ENCODE measurements at places on chromosomes 16 and 17.

GRCh38 chr16:67016681-67017420, 12.1 kb upstream of the CBFB start:
- no peak for DNase-seq

GRCh38 chr17:36743130-36743529, 141.7 kb downstream of the MRM1 start:
- no peak for DNase-seq

DNA sequence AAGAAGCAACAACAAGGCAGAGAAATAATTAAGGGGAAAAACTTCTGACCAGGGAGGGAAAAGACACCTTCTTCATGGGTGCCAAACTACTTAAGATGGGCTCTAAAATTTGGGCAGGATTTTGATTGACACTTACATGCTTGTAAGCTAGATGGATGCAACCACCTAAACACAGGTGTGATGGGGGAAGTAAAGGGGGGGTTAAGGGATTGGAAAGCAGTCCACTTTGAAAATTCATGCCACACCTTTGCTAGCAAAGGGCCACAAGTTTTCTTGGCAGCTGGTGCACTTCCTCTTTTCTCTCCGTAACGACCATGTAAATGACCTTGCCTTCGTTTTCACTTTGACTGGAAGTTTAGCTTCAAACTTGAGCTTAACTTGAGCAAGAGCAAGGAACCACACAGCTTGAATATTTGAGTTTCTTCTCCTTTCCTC, 14.3 kb upstream of the PRKAR1A start:
- DNase-seq, result no peak

DNA sequence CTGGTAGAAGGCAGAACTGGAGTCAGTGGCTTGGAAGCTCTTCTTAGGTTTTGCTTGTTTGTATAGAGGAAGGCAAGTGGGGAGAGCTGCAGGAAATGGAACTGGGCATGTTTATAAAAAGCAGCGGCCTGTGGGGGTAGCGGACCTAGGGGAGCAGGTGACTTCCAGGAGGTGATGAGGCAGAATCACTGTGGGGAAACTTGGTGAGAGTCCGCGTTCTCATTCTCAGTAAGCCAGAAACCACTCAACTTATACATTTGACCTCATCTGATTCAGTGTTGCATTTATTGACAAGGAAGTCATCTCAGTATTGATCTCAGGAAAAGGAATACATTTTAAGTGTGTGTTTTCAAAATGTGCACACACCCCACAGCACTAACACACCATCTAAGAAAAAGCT, 299.8 kb downstream of the CNTNAP4 start:
- no peak for DNase-seq

DNA sequence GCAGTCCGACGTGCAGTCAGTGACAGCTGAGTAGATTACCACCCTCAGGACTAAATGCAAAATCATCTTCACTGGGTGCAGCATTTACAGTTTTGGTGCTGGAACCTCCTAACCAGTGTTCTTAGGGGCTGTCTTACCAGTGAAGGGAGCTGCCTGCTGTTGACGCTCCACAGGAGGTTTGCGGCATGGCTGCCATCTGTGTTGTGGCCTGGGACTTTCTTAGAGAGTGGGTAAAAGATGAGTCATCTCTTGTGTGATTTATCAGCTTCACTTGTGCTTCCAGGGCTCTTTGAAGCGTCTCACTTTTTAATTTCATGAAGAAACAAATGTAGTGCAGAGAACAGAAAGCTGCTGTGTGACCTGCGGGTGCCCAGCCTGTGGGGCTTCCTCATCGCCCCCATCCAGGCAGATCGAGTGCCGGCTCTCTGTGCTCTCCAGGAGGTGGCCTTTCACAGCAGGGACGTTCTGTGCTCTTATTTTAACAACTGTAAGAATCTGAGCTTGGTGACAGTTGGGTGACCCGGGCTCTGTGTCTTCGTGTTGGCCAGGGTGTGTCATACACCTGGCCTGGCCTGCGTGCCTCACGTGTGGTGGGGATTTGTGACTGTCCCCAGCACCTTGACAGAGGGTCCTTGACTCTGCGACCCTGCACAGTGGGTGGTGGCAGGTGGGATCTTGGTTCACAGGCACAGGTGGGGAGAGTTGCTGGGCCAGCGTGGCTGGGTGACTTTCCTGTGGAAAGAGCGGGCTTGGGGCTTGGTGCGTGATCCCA, 24.3 kb upstream of the ZNF750 start:
- DNase-seq, result peak; percentile 85

DNA sequence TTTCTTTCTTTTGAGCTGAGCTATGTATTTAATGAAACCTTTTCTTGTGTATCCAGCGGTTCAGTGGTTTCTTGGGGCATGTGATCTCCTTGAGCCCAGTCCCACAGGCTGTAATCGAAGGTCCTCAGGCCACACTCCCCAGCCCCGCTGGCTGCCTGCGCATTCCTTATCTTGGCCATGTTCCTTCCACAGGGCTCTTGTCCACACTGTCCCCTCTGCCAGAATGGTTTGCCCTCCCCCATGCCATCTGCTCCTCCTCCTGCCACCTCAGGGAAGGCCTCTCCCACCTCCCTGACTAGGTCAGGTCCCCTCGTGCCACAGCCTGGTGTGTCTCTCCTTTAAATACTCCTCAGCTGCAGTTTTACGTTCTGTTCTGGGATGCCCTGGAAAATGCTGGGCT, 12.1 kb upstream of the NLRC5 start:
- DNase-seq, result no peak

DNA sequence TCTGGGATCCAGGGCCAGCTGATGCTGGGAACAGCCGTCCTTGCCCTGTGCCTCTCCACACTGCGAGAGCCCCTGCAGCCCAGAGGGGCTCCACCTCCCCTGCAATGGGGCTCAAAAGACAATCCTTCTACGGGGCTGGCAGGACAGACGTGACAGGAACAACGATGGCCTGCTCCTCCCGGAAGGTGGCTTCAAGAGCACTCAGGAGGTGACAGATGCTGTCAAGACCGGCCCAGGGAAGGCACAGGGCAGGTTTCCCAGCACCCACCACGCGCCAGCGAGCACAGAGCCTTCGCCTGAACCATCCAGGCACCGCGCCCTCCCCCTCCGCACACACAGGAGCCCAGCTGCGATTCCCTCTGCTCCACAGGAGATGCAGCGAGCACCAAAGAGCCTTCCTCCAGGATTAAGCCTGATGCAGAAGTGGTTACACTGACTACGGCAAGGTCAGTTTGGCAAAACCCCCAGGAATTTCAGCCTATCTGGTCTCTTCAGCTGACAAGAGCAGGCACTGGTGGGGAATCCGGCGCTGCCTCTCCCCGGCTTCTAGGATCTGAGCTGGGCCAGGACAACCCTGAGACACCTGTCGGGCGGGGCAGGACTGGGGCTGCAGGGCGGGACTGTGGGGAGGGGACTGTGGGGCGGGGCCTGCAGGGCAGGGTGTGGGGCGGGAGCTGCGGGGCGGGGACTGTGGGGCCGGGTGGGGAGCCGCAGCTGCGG, 103.4 kb downstream of the ZNF778 start:
- no peak for DNase-seq

DNA sequence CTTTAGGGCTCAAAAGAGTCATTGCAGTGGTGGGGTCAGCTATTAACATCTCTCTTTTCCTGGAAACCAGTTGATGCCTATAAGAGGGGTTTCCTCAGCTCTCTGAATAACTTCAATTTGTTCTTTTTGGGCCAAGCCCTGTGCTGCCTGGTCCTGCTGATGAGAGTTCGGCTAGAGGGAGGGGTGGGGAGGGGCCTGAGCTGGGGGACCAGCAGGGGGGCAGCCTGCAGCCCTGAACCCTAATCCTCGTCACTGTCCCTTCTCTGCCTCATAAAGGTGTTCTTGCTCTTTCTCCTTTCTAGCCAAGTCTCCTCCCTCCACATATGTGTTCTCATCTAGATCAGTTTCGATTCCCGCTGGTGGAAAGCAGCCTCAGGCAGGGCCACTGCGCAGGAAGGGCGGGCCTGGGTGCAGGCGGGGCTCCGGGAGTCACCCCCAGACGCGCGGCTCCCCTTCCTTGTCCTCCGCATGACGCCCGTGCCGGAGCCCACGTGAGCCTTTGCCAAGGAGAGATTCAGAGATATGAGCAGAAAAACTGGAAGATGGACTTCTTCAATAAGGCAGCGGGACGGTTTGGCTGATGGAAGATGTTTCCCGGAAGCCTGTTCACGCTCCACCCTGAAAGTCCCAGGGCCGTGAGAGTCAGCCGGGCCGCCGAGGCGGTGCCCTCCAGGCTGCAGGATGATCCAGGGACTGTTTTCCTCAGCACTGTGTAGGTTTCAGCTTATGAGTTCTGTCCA, 15.0 kb upstream of the RHOT1 start:
- peak; percentile 68 for DNase-seq

GRCh38 chr17:9241371-9241712, 220.0 kb downstream of the NTN1 start:
- no peak for DNase-seq

GRCh38 chr16:20938426-20938825, 37.9 kb downstream of the LYRM1 start:
- no peak for DNase-seq

DNA sequence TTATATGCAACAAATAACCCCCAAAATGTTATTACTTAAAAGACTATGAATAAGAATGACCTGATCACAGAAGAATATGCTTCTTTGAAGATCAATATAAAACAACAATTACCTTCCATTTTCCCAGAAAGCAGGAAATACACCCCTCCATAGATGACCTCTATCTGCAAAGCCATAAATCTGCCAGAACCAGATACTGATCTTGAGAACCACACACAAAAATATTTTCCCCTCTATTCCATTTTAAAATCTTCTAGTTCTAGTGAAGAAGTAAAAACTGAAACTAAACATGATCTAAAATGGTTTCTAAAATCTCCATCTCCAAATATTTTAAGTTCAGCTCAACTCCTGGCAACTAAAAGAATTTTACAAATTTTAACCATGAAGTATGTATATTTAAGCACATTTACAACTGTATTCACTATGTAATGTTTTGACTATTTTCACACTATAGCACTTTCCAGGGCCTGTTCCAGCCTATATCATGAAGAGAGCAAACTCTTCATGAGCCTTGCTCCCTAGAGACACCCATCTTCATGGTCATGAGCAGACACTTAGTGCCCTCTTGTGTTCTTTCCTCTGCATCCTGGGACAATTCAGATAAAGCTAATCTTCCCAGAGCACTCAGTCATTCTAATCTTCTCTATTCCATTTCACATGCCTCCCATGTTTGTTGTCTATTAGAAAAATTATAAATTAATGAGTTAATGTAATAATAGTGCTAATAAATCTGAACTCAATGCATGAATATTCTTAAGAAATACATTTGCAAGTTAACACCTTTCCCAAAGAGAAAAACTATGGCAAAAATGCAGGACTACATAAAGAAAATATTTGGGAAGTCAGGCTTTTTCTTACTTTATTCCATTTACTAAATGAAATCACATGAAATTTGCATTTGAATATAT, 87.0 kb downstream of the HELZ start:
- DNase-seq, result no peak

GRCh38 chr16:81616321-81617020, 162.6 kb upstream of the PLCG2 start:
- peak; percentile 60 for DNase-seq

- DNase-seq, result no peak
Measured at GRCh38 chr16:89884041-89884421, 10.6 kb downstream of the TCF25 start.

DNA sequence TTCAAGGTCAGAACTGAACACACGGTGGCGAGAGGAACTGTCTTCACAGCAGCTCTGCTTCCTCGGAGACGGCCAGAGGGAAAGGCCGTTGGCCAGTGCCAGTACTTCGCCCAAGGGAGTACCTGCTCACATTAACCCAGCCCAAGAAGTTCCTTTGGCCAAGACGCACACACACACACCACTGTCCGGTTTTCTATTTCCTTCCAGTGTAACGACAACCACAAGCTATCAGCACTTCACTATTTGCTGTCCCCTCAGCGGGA, 744 bp upstream of the GGNBP2 start:
- DNase-seq, result peak; percentile 3

- DNase-seq, result peak; percentile 1
Measured at GRCh38 chr17:55421179-55421934, at the start of gene MMD. Gene MMD (minus strand): TSS chr17:55421835. CDS start chr17:55421695, 140 bp downstream.

- DNase-seq, result no peak
Measured at GRCh38 chr17:63447471-63448009, 1.4 kb upstream of the CYB561 start.

DNA sequence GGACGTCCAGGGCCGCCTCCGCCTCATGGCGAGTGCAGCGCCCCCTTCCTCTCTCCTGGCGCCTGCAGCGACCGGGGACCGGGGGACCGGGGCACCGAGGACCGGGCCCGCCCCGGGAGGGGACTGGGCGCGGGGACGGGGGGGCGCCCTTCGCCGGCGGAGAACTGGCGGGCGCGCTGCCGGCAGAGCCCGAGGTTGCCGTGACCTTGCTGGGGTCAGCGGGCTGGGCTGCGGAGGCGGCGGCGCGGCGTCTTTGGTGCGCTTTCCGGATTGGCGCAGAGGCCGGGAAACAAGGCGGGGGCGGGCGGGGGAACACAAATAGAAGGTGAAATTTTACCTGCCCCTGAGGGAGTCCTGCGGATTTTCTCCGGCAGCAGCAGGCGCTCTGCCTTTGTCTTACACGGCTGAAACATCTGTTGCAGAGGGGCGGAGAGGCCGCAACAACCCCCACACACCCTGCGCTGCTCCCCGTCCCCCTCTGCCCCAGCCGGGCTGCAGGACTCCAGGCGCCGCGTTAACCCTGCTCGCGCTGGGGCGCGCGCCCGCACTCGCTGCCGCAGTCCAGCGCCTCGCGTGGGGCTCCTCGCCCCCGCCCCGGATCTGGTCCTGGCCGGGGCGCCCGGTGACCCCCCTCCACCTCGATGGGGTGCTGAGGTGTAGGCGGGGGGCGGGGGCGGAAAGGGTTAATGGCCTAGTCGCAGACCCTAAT, 53.5 kb downstream of the SREBF1 start:
- DNase-seq, result peak; percentile 50

DNA sequence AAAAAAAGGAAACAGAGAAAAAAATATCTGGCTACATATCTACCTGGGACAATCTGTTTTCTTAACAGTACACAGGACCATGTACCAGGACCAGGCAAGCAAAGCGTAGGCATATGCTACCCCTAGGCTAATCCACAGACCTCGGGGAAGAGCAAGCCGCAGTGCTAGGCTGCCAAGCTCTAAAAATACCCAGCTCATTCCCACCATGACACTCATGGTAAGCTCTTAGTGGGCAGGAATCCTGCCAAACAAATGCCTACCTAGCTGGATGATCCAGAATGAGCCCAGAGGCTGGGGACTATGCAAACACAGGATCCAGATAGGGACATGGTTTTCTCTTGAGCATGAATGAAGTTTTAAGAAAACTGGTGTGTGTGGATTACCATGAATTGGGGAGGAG, 95.6 kb downstream of the GRIN2A start:
- DNase-seq, result no peak

DNA sequence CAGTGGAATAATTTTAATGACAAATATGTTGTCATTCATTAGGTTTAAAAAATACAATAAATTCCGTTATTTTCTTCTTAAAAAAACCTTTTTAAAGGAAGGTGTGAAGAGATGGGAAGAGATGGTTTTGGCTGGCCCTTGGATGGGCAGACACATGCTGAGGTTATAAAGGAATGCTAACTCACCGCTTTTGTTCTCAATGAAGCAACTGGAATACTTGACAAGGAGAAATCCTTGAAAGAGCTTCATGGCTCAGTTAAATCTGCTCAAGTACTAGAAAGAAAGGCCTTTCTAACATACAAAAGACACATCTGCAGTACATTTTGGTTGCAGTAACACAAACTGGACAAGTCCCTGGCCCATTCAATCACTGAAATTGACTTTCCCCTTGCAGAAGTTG, 158.3 kb upstream of the KCNJ16 start:
- DNase-seq, result no peak

GRCh38 chr17:48317732-48318131, 112.3 kb downstream of the SKAP1 start:
- no peak for DNase-seq
